ENCODE measurements at places on chromosomes 1 and 21. TPM values are rescaled to one million over a fixed set of nuclear protein-coding genes. Genes with fewer than 3 reads are reported as not detected.

FCAMR gene
- not detected for total RNA-seq

TFF3 gene
- total RNA-seq = not detected

TMEM82 gene
- not detected for total RNA-seq

TP53BP2 gene
- 35.8 TPM for total RNA-seq

DNM3 gene
- 2.2 TPM for total RNA-seq

FAM3B gene
- not detected for total RNA-seq

ZFP69B gene
- total RNA-seq = 3.8 TPM

RPE65 gene
- total RNA-seq = not detected

TRIM46 gene
- 16.1 TPM for total RNA-seq

TRIM62 gene
- total RNA-seq = 13.0 TPM

RHD gene
- total RNA-seq = not detected

SIPA1L2 gene
- total RNA-seq = 0.41 TPM

MNDA gene
- total RNA-seq = not detected

NFASC gene
- 0.14 TPM for total RNA-seq

CTTNBP2NL gene
- 7.0 TPM for total RNA-seq

ZNF648 gene
- total RNA-seq = not detected
